Ascending aorta (tissue), 2 donors: ENCODE measurements at places on chromosomes 3 and 15.

DNA sequence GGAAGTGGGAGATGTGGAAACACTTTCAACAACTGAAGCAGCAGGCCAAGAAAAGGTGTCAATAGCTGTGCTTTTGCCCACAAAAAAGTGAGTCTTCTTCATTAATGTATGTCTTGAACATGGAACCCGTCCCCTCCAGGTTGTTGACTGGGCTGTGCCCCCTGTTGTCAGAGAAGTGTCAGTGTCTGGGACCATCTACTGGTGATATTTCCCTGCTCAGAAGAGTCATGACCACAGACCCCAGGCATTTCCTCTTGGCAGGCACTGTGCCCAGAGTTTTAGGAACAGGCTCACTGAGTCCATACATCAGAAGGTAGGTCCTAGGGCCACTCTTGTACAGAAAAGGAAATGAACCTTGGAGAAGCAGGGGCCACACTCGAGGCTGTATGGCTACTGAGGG lies 54.8 kb upstream of the LARS2 start:
- DNase-seq = no peak

DNA sequence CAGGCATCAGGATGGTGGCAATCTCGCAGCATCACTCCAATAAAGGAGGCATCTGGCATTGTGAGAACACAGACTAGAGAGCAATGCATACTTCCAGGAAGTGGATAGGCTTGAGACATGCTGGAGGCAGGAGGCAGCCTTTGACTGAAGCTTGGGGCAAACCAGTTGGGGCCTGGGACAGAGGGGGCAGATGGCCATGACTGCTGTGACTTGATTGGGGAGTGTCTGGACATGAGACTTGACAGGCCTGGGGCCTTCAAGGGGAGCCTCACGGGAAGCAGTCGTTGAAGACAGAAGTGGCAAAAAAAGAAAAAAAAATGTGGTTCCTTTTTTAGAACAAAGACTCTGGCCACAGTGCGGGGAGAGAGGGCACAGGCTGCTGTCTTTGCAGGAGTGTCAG lies 44.7 kb upstream of the CHRNA7 start:
- no peak for DNase-seq

GRCh38 chr3:155411500-155412223 lies 118.2 kb upstream of the STRIT1 start:
- no peak for DNase-seq

DNA sequence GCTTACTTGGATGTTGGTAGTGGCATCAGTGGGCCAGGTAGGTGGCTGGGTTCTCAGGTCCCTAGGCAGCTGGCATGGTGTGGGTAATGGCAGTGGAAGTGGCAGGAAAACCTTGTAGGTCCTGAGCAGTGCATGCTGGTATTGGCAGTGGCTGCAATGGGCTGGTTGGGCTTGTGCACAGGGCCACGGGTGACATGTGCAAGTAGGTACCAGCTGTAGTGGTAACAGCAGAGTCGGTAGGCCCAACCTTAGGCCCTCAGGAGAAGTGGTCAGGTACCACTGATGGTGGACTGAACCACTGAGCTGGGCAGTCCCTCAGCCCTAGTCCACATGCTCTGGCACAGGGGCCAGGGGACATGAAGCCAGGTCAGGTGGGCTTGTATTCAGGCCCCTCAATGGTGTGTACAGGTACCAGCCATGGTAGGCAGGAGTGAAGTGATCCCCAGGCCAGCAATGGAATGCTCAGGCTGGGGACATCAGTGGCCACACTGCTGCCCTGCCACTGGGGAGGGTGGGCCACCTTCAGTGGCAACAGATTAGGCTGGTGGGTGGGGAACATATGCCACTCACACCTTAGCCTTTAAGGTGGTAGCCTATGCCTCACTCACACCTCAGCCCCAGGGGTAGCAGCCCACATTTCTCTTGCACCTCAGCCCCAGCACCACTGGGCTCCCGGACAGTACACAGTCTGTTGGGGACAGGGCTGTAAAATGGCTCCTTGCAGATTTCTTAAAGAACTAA lies 118.1 kb downstream of the LRRK1 start:
- DNase-seq = peak; percentile 41

DNA sequence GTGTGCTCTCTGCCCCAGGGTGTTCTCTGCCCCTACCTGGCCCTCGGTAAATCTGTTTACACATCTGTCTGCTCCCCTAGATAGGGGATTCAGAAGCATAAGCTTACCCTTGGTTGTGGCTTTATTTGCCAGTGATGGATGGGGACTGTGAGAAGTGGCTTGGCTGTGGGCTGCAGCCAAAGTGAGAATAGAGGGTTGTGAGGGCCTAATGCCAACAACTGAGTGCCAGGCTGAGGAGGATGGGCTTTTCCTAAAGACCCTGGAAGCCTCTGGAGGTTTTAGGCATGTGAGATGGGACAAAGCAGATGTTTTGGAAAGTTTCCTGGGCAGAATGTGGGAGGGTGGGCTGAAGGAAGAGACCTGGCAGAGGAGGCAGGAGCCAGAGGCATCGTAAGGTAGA lies 15.4 kb upstream of the APEH start:
- no peak for DNase-seq

GRCh38 chr15:63491979-63492378 lies 12.4 kb upstream of the USP3 start:
- DNase-seq = no peak

GRCh38 chr15:83099290-83099689 lies 8.2 kb upstream of the TM6SF1 start:
- no peak for DNase-seq

- DNase-seq = no peak
Measured at GRCh38 chr15:69725957-69726356, 273.3 kb downstream of the RPLP1 start.

DNA sequence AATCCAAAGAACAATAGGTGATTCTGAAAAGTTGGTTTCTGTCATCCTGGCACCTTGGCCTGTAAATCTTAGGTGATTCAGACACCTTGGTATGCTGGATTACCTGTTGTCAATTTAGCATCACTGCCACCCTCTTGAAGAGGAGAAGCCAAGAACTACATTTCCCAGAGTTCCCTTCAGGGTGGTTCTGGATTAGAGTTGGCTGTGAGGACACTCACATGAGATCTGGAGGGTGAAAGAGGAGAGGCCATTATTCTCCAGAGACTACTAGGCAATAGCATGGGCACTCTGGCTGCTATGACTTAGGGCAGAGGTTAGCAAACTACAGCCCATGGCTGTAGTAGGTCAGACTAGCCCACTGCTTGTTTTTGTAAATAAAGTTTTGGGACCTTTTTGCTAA lies 41.7 kb upstream of the CORO2B start:
- DNase-seq = no peak

DNA sequence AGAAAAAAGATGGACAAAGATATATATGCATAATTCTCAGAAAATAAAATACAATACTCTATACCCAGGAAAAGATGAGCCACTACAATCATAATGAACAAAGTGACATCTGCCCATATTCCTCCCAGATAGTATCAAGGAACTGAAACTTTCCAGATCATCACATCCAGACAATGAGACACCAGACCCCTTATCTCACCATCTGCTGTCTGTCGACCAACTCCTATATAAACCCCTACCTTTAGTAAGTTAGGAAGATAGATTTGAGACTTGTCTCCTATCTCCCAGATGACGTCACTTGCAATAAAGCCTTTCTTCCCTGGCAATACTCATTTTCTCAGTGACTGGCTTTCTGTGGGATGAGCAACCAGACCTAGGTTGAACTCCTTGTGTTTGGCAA lies 1071.6 kb downstream of the PLOD2 start:
- DNase-seq = no peak

DNA sequence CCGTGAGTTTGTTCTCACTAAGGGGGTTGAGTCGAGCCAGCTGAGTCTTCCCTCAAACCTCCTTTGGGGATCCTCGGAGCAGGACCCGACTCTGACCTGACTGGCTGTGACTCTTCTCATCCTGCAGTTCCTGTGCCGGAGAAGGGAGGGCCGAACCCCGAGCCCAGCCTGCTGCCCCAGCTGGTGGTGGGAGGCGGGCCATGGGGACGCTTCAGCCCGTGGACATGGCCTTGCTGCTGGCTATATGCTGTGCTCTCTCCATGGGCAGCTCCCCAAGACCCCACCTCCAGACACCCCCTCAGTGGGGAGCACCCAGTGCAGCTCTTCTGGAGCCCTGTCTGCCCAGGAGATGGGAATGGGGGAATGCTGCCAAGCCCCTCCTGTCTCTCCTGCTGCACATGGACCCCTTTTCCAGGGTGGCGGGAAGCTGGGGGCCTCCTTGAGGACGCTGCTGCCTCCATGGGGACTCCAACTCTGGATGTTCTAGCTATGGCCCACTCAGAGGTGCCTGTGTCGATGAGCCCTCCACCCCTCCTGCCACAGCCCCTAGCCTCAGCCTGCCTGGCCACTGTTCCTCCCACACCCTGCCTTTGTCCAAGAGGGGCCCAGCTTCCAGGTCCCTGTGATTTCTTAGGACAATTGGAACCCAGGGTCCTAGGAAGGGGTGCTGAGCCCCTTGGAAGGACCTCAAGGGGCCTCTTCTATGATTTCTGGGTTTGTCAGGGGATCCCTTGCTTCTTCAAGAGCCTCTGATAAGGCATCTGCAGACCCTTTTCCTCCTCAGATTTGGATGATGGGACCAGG lies 12.8 kb downstream of the C15orf39 start:
- DNase-seq = no peak

- DNase-seq = no peak
Measured at GRCh38 chr15:84009616-84010015, 226.0 kb upstream of the GOLGA6L4 start.

DNA sequence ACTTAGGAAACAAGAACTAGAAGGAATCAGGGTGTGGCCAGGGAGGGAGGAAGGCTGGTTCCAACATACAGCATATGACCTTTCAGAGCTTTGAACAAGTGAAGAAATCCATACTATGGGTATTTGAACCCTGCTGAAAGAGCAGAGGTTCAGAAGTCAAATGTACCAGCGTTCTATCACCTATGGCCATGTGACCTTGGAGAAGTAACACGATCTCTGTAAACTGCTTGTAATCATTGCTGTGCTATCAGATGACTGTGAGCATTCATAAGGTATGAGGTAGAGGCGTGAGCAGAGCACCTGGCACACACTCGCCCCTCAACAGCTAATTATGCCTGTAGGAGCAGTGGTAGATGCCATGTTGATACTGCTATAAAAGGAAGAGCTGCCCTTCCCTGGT lies 55.2 kb downstream of the KLHL6 start:
- DNase-seq = no peak

DNA sequence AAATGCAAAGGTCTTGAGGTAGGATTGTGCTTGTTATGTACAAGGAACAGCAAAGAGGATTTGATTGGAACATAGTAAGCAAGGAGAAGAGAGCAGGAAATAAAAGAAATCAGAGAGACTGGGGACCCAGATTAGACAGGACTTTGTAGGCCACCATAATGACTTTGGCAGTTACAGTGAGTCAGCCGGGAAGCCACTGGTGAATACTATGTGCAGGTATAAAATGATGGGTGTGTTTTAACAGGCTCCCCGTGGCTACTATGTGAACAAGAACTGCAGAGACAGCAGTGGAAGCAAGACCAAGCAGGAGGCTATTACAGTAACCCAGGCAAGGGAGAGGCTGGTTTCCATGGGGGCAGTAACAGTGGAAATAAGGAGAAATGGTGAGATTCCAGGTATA lies 55.2 kb downstream of the NPTN start:
- no peak for DNase-seq

DNA sequence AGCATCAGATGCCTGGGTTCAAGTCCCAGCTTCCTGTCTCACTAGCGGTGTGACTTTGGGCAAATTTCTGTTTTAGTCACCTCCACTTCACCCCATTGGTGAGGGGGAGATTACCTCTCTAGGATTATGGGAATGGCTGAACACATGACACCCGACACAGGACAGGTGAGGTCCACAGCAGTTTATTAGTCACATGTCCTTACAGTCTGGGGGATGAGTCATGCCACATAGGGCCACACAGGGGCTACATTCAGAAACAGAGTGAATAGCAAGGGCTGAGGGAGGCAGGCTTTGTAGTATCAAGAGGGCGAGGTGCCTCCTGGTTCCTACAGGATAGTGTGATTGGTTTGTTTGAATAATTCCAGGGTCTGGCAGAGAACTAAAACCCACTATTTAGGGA lies 15.2 kb upstream of the ITGA11 start:
- DNase-seq = no peak

DNA sequence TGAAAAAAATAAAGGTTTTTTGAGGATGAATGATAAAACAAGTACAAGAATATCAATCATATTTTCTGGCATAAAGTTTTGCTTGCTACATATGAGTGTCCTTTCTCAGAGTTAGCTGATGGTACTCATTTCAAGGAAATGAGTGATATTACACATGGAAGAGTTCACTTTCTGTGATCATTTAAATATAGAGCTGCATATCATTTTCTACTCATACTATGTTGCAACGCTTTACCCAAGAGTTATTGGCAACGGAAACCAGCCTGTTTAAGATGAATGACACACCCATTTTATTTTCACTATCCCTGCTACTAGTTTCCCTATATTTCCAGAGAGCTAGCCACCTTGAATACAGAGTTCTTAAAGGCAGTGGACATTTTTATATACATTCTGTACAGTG lies 35.4 kb upstream of the RBMS3 start:
- no peak for DNase-seq

- no peak for DNase-seq
Measured at GRCh38 chr3:49421890-49422378, 339 bp downstream of the AMT start.

DNA sequence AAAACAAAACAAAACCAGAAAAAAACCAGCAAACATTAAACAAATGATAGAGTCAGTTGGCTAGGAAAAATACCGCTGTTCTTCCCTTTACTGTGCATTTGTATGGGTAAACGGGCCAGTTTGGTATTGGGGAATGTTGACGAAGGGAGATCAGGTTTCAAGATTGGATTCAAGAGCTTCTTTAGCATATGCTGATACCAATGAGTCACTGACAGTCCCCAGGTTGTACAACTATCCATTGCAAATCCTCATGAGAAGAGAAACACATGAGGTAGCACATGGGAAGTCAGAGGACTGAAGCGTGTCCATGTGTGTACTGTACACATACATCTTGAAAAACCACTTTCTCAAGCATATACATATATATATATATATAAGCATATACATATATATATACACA lies 25.6 kb downstream of the TIGIT start:
- no peak for DNase-seq

GRCh38 chr3:141525814-141526213 lies 39.0 kb downstream of the RASA2 start:
- no peak for DNase-seq

- DNase-seq = no peak
Measured at GRCh38 chr3:27729325-27729724, 7.2 kb upstream of the EOMES start.

DNA sequence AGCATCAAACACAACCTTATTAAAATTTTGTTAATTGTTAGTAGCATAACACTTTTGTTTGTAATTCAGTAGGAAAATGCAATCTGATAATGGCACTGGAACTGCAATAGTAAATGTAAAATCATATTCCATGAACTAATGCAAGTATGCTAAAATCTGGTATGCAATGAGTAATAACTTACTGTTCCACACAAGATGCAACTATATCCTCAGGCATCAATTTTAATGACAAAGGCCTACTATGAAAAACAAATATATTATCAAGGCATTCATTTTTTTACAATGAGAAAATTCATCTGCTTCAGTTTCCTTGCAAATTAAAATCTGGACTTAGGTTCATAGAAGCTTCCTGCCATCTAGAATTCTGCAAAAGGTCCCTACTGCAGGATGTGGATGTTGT lies 1.4 kb upstream of the NSMCE3 start:
- no peak for DNase-seq

GRCh38 chr3:11832981-11833905 lies 13.4 kb downstream of the TAMM41 start:
- no peak for DNase-seq

- no peak for DNase-seq
Measured at GRCh38 chr3:141237701-141238521, 6.3 kb downstream of the PXYLP1 start.

- no peak for DNase-seq
Measured at GRCh38 chr3:46893763-46894162, 16.2 kb downstream of the PTH1R start.
